Articular chondrocyte of knee joint (primary cell): ENCODE measurements at places on chromosomes 16 and 17. TPM values are rescaled to one million over a fixed set of nuclear protein-coding genes. Genes with fewer than 3 reads are reported as not detected.

The YPEL3 gene
- total RNA-seq = 18.7 and 24.6 TPM in 2 replicates

The TMEM101 gene
- total RNA-seq = 25.3 and 33.9 TPM in 2 replicates

The AGRP gene
- not detected in 2 replicates for total RNA-seq

The FA2H gene
- not detected in 2 replicates for total RNA-seq

The ITPRIPL2 gene
- 51.1 and 51.7 TPM in 2 replicates for total RNA-seq
